ENCODE measurements at places on chromosomes 16 and 17.

DNA sequence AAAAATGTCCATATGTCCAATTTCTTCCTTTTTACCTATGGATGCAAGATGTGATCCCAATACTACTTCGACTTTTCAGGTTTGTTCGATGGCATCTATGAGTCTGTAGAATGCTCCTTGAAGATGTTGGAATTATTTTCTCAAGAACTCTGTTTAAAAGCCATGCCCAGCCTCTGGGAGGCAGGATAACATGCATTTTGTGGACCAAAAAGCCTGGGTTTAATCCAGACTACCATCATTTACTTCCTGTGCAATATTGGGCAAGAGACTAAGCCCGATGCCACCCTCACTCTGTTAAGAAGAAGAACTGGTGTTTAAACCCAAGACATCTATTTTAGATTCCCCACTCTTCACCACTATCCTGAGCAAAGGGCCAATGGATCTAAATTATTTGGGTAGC is 42.8 kb upstream of the SALL1 start:
- no peak for DNase-seq

- no peak for DNase-seq
These were observed 155.1 kb downstream of the RBFOX1 start for GRCh38 chr16:7487574-7488323.

- DNase-seq: no peak
These were observed 59.8 kb downstream of the KPNA2 start for GRCh38 chr17:68095205-68095811.

DNA sequence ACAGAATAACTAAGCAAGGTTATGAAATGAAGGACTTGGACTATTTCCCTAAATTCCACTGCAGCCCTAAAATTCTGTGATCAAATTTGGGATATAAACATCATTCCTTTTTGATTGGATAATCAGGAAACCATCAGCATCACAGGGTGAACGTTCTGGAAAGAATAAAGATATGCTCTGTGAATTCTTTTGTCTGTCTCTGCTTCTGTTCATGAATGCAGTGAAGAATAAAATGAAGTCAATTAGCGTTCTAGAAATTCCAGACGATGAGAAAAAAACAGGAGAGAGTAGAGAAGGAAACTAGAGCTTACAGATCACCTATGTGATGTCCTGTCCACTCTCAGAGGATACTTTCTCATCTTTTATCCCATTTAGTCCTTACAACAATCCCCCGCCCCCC is 295.1 kb upstream of the SOX9 start:
- DNase-seq: no peak

GRCh38 chr16:68085259-68086071 is at the start of gene NFATC3:
Gene NFATC3 (plus strand): TSS chr16:68085370. CDS start chr16:68085682, 312 bp downstream.
- DNase-seq: peak; percentile 91

- DNase-seq: no peak
These were observed 415 bp downstream of the XYLT1 start for GRCh38 chr16:17470182-17470907.

DNA sequence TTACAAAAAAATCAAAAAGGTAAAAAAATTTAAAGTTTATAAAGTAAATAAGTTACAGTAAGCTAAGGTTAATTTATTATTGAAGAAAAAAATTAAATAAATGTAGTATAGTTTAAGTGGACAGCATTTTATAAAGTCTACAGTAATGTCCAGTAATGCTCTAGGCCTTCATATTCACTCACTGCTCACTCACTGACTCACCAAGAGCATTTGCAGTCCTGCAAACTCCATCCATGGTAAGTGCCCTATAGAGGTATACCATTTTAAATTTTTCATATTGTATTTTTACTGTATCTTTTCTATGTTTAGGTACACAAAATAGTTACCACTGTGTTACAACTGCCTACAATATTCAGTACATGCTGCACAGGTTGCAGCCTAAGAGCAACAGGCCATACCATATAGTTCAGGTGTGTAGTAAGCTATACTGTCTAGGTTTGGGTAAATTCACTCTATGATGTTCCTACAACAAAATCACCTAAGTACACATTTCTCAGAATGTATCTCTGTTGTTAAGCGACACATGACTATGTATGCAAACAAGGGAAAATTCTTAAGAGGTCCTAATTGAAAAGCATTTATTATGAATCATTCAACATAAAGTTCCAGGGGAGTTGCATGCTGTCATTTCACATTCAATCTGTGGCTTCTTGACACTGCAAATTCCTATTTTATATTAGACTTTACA is 92.3 kb downstream of the SPAG9 start:
- no peak for DNase-seq
